ENCODE measurements at places on chromosomes 2 and 18. TPM values are rescaled to one million over a fixed set of nuclear protein-coding genes. Genes with fewer than 3 reads are reported as not detected.

IL36G gene
- polyA plus RNA-seq: 1.7 TPM

PTH2R gene
- 11.0 TPM for polyA plus RNA-seq

UGT1A8 gene
- polyA plus RNA-seq: 30.0 TPM

COL4A3 gene
- 20.8 TPM for polyA plus RNA-seq

ACMSD gene
- 152 TPM for polyA plus RNA-seq

PLEKHH2 gene
- 4.3 TPM for polyA plus RNA-seq

IL37 gene
- polyA plus RNA-seq: not detected

MBP gene
- 15.1 TPM for polyA plus RNA-seq

TFPI gene
- 26.2 TPM for polyA plus RNA-seq

CD8B gene
- not detected for polyA plus RNA-seq

SERPINB10 gene
- not detected for polyA plus RNA-seq

PROKR1 gene
- not detected for polyA plus RNA-seq

DNA sequence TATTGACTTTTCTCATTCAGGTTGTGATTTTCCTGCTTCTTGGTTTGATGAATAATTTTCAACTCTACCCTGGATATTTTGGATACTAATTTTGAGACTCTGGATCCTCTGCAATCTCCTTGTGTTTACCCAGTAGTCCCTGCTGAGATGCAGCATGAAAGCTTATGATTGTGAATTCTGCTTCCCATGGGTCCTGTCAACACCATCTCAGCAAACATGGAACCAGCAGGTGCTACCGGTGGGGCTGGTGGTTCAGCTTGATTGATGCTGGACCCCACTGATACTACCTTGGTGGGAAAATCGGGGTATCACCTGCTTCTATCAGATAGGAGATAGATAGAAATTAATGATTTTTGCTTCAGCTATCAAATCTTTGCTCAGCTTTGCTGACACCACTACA is 81.1 kb downstream of the SOWAHC start:
- DNase-seq: no peak

- DNase-seq: peak; percentile 80
These were observed 1.2 kb upstream of the CABLES1 start for GRCh38 chr18:23133860-23134779.

DNA sequence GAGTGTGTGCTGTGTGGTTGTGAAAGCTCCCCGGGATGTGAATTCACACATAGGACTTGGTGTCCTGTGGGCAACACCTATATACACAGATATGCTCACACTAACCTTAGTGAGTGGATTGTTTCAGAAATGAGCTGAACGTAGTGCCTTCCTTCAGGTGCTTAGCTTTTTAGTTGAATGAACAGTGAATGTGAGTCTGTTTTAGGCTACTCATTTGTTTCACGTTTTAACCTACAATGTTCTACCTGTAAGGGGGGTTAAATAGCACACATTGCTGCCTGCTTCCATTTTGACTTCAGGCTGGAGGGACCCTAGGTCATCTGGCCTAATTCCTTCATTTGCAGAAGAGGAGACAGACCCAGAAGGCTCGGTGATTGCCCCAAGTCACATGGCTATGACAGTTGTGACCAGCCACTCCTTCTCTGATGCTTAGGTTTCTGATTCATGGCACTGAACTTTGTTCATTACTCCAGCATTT is 1.0 kb downstream of the PLEK start:
- no peak for DNase-seq

DNA sequence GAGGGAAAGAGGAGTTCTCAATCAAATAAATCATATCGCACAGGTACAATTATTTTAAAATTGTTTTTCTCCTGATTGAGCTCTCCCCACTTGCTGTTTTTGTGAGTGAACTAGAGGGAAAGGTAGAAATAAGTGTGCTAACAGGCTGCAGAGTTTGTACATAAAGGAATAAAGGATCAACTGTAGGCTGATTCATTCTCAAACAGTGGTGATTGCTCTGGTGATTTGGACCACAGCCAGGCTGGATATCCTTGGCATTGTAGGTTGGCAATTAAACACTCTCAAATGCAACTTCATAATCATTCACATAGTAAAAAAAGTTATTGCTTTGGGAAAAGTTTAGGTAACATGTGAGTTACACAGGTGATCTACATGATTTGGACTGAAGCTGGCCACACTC is 29.8 kb downstream of the LRP1B start:
- DNase-seq: no peak

GRCh38 chr2:120244656-120245519 is 7.8 kb upstream of the RALB start:
- no peak for DNase-seq

- DNase-seq: no peak
These were observed 177.7 kb downstream of the TMEM247 start for GRCh38 chr2:46657042-46657504.

GRCh38 chr2:44290261-44290660 is 15.0 kb downstream of the SLC3A1 start:
- DNase-seq: no peak

- DNase-seq: no peak
These were observed 1328.7 kb upstream of the NXPH2 start for GRCh38 chr2:140108706-140109475.

DNA sequence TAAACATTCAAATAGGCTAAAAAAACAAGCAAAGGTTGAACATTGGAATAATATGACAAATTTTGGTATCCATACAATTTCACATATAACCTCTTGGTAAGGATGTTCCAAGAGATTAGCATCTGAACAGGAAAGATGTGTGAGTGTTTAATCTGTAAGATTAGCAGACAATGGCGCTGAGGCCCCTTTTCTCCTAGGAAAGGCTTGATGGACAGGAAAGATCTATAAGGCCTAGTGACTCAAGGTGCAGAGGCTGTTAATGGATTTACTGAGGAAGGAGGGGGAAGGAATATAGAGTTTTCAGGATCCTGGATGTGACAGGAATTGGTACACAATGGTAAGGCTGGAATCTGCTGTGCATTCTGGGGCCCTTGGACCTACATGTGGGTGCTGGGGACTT is 48.1 kb upstream of the SMAD2 start:
- no peak for DNase-seq

- DNase-seq: no peak
These were observed 605.4 kb upstream of the REG3G start for GRCh38 chr2:78420132-78420531.

- no peak for DNase-seq
These were observed 44.1 kb downstream of the COPS8 start for GRCh38 chr2:237129625-237130263.

DNA sequence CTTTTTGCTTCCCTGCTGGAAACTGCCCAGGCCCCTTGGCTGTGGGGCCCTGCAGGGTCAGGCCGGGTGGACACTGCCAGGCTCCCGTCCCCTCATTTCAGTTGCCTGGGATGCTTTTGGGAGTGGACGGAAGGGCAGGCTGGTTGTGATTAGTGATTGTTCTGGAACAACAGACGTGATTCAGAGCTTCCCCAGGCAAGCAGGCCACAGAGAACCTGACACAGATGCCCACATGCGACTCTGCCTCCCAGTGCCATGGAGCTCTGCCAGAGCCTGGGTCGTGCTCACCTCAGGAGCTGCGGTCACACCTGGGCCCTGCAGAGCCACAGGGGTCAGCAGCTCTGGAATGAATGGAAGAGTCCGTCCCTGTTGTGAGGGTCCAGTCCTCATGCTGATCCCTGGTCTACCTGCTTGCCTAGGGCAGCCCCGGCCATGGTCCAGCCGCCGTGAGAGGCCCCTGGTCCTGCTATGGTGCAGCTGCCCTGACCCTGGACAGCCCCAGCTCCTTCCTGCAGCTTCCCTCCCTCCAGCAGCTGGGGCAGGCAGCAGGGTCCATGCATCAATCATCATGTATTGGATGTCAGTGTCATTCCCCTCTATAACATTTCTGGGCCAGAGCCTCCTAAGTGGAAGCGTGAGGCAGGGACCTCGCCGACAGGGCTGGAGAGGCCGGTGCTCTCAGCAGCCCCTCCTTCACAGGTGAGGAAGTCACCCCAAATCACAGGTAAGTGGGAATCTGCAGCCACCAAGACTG is 518.6 kb upstream of the MYT1L start:
- no peak for DNase-seq

DNA sequence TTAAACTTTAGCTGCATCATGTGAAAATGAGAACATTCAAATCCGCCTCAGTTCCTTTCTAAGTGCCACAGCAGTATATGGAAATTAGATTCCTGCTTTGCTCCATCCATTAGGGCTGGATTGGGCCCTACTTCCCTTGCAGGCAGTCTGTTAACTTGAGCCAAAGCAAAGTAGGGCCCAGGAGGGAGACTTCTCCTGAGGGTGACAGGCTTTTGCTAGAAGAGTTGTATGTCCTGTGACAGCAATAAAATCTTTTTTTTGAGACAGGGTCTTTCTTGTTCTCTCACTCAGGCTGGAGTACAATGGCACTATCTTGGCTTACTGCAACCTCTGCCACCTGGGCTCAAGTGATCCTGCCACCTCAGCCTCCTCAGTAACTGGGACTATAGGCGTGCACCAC is 28.1 kb downstream of the VIL1 start:
- no peak for DNase-seq

GRCh38 chr18:45328811-45329210 is 286.5 kb upstream of the SLC14A2 start:
- no peak for DNase-seq

DNA sequence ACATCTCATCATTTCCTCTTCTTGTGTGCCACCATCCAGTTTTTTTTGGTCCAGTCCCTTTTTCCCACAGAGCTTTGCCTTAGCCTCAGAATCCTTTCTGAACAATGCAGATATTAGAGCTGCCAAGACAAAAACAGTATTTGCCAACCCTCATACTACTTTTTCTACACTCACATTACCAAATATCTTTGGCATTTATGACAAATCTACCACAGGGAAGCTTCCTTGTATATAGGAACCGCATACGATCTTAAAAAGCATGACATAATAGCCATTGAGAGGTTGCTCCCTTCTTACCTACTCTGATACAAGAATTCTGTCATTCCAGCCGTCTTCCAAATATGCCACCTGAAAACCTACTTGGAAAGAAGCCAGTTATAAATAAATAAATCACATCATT is 9.4 kb downstream of the ZNF24 start:
- no peak for DNase-seq

- DNase-seq: peak; percentile 90
These were observed 72.6 kb downstream of the ACTR2 start for GRCh38 chr2:65300134-65300760.

DNA sequence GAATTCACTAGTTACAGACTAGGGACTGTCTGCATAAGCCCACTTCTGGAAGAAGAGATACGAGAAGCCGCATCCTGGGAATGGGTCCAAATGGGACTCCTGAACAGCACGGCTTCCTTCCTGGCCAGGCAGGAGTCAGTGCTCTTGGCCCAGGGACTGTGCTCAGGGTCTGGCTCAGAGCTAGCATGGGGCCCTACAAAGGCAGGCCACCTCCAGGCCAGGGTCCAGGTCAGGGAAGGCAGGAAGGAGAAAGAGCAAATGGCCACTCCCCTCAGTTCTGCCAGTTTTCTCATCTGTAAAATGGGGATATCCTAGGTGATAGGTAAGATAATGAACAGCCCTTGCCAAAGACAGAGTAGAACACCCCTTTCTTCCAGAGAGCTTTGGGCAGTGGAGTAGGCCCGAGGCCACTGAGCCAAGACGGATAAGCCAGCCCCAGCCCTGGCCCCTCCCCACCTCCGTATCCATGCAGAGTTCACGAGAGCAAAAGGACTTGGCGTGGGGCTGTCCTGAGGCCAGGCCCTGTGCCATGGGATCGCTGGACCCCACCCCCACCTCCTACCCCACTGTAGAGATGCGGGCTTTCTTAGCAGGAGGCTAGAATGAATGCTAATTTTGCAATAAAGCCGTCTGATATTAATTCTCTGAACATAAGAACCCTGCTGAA is 190.1 kb downstream of the MGAT5 start:
- no peak for DNase-seq

DNA sequence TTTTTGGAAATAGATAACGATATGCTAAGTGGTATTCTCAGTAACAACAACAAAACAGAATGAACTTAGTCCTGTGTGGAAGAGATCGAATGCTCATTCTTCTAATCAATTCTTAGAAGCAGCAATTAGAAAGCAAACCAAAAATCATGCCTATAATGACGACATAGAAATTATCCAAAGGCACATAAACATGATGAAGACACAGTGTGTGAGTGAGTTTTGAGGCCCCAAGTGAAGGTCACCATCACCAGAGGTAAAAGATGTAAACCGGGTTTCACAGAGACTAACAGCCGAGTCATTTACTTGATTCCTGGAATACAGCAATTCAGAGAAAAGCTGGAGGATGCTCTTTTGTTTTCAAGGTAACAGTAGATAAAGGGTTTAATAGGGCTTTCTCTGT is 509.2 kb downstream of the TDRD15 start:
- DNase-seq: no peak

- DNase-seq: peak; percentile 30
These were observed 31.9 kb downstream of the CNRIP1 start for GRCh38 chr2:68287580-68288441.

DNA sequence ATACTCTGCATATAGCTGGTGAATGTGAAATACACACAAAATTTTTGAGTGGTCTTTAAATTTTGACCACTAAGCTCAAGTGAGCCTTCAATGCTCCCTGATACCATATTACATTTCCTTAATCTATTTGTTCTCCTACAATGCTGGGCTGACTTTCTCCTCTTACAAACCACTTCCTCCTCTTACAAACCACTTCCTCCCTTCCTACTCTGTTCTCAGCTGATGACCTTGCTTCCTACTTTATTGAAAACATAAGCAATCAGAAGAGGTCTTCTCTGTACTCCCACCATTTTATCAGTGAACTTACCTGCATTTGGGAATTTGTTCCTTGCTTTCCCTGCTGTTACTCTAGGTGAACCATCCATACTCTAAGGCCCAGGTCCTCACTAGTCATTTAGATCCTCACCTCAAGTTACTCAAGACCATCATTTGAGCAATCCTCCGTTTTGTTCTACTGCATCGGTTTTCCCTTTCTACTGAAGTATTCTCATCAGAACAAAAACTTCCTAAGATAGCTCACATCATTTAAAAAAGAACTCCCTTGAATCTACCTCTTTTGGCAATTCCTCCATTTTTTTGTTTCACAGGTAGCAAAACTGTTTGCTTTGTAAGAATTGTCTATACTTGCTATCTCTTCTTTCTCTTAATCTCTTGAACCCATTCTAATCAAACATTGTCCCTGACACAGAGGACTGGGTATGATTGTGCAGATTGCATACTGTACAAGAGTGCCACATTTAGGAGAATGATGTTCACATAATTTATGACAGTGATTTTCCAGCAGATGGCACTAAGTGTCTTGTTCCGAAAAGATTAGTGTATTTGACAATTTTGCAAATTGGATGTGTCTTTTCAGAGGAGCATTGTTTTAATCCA is 96.5 kb downstream of the EPB41L5 start:
- DNase-seq: no peak

DNA sequence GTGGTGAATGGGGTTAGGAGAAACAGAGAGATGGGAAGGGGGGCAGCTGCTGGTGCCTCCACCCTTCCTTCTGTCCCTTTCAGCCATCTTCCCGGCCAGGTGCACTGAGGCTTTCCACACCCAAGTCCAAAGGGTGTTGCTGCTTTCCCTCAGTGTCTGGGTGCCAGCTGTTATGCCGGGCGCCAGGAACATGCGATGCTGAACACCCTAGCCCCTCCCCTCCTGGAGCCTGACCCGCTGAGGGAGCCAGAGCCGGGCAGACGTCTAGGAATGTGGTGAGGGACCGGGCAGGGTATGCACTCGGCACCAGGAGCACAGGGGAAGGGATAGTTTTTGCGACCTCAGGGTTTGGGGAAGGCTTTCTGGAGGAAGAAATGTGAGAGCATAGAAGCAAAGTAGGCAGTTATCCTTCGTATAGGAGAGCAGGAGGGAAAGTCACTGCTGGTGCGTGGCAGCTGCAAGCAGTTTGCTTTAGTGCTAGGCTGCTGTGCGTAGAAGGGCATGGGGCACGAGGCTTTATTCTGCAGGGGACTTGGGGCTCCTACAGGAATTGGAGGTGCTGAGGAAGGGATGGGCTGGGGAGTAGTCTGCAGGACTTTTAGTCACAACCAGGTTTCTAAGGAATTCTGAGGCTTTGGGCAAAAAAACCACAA is 147.7 kb downstream of the TSN start:
- no peak for DNase-seq

Measured in kidney (tissue), 22 donors.